ENCODE measurements at places on chromosomes 2 and 18.

GRCh38 chr2:241803387-241804325, 5.3 kb upstream of the NEU4 start:
- DNase-seq, result peak; percentile 41

GRCh38 chr2:179580378-179581146, 280.9 kb downstream of the ZNF385B start:
- DNase-seq, result no peak

DNA sequence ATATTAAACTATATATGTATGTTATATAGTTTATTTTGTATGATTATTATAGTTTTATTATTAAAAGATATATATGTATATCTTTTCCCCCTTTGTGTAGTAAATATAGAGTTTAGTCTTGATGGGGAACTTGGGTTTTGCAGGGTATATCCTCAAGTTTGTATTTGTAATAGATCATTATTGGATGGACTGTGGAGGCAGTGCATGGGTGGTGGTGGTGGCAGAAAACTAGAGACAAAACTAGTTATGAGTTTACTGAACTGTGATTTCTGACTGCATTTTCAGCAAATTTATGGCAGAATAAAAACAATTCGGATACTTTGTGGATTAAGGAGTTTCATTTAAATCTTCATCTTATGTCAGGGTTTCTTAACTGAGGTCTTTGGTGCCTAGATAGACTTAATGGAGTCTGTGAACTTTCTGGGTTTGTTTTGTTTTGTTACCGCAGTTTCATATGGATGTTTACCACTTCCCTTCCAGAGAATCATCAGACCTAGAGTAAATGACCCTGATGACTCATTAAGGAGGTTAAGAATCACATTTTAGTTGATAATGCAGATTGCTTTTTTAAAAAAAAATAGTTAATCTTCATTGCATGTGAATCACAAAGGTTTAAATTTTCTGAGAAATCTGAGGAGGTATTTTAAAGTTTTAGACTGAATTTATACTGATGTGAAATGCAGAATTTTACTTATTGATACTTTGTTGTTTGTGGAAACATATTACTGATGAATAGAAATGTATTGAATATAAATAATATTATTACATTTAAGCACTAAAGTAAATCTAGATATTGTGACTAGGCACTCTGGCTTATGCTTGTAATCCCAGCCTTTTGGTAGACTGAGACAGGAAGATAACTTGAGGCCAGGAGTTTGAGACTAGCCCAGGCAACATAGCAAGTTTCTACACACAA, 14.5 kb downstream of the EPC2 start:
- no peak for DNase-seq

DNA sequence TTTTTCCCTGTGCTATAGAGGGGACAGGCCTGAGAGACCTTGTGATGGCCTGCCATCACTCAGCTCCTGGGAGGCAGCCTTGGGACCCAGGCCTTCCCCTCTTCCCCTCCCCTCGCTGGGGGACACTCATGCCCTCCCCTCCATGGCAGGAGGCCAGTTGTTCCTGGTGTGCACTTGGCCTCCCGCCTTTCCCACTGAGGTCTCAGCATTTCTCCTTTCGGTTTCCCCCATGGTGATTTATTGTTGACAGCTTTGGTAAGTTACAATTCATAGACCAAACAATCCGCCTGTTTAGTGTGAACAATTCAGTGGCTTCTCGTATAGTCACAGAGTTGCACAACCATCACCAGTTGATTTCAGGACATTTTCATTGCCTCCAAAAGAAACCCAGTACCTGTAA, 10.2 kb upstream of the CNDP1 start:
- no peak for DNase-seq

GRCh38 chr18:6023551-6023950, 128.2 kb upstream of the TMEM200C start:
- no peak for DNase-seq

- DNase-seq, result no peak
Observed at GRCh38 chr2:118251427-118251826, 163.2 kb downstream of the INSIG2 start.

- DNase-seq, result no peak
Observed at GRCh38 chr2:11450791-11451190, 15.2 kb downstream of the E2F6 start.

Data from C1 segment of cervical spinal cord (tissue), 14 donors.